ENCODE measurements at places on chromosomes 7 and 10.

DNA sequence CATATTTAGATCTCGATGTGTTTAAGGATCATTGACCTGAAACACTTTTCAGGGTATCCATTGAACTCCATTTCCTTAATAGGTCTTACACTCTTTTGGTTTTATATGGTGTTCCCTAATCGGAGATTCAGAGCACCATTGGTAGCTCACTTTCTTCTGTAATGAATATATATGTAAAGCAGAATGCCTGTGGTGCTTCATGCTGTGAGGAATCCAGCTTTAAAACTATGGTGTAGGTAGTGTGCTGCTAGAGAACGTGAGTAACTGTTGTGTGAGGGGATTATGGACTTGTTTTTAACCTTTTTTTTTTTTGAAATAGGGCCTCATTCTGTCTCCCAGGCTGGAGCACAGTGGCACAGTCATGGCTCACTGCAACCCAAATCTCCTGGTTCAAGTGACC, 376.9 kb upstream of the LRGUK start:
- no peak for DNase-seq

DNA sequence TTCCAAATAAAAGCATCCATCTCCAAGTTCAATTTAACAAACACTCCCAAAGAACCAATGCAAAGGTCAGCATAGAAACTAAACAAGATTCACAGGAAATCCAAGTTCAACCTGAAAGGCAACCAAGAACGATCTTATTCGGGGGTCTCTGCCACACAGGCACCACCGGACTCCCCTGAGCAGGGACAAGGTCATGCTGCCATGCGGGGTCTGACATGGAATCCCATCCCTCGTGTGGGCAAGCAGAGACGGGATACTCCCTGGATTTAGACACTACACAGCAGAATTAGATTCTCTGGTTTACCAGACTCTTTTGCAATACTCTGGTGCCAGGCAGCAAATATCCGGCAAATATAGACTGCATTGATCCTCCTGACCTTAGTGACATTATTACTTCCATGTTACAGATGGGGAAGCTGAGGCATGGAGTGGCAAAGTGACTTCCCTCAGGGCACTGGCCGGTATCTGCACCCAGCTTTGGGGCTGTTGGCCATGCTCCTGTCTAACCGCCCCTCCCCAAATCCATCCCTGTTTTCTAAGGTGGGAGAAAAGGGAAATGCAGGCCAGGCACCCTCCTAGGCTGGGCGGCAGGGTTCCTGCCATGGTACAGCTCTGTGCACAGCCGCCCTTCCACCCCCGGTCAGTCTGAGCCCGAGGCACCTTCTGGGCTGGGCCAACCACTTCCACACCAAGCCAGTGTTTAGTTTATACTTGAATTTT, 111.8 kb downstream of the VIPR2 start:
- no peak for DNase-seq

DNA sequence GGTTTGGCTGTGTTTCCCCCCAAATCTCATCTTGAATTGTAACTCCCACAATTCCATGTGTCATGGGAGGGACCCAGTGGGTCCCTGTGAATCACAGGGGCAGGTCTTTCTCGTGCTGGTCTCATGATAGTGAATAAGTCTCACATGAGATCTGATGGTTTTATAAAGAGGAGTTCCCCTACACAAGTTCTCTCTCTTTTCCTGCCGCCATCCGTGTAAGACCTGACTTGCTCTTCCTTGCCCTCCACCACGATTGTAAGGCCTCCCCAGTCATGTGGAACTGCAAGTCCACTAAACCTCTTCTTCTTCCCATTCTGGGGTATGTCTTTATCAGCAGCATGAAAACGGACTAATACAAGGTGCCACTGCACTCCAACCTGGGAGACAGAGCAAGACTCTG, 329.2 kb downstream of the TNS3 start:
- no peak for DNase-seq

GRCh38 chr10:96910488-96911395, 78.6 kb downstream of the LCOR start:
- no peak for DNase-seq

GRCh38 chr7:134764365-134764764, 15.1 kb upstream of the CALD1 start:
- no peak for DNase-seq

- DNase-seq, result no peak
Measured at GRCh38 chr10:47404937-47405336, 20.8 kb upstream of the ZNF488 start.

GRCh38 chr7:140059273-140060242, 3.2 kb downstream of the PARP12 start:
- peak; percentile 53 for DNase-seq

All from activated T-cell treated with anti-CD3 and anti-CD28 coated beads, Interleukin-2, amount 50 U/mL, for 24 hours (primary cell).